SW 1271 (cell line): ENCODE measurements at places on chromosomes 2 and 18.

DNA sequence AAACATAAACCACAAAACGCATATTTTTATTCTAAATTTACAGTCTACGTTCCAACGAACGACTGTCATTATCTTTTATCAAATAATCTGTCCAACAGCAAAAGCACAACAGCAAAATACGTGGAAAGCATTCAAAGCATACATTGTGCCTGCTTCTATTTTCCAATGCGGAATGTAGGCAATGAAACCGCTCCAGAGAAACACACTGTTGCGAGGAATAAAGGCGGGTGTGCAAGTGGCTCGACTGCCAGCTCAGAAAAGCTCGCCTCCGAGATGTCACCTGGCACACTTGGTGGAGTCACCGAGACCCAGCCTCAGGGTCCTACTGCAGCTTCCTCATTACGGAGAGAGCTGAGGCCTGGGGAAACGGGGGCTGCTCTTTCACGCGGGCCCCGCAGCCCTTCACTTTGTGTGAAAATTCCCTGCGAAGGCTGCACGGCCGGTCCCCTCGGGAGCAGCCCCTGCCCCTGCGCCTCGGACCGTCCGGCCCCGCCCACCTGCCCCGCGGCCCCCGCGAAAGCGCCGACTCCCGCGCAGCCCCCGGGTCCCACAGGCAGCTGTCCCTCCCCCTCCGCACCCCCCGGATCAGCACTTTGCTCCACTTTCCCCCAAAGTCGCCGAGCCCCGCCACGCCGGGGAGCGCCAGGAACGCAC lies 752 bp downstream of the MGAT4A start:
- no peak for DNase-seq

GRCh38 chr2:112027767-112028166 lies 27.3 kb upstream of the TMEM87B start:
- DNase-seq, result no peak

DNA sequence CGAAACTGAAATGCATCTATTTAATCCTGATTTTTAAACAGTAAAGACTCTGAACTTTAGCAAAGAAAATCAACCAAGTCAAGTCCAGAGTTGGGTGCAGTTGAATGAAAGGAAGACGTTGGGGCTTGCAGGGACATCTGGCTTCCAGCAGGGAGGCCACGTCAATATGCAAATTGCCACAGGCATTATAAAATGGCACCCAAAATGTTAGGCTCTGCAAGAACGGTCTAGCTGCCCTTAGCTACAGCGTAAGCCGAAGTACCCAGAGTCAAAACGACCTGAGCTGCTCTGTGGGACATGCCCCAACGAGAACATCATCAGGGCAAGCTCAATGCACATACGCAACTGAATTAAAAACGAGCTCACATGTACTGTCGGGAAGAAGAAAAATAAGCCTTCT lies 30.7 kb downstream of the DOCK10 start:
- DNase-seq, result no peak

GRCh38 chr2:79980816-79981215 lies 323.7 kb downstream of the LRRTM1 start:
- DNase-seq, result no peak

GRCh38 chr2:161111531-161111930 lies 48.7 kb upstream of the TANK start:
- DNase-seq, result no peak

DNA sequence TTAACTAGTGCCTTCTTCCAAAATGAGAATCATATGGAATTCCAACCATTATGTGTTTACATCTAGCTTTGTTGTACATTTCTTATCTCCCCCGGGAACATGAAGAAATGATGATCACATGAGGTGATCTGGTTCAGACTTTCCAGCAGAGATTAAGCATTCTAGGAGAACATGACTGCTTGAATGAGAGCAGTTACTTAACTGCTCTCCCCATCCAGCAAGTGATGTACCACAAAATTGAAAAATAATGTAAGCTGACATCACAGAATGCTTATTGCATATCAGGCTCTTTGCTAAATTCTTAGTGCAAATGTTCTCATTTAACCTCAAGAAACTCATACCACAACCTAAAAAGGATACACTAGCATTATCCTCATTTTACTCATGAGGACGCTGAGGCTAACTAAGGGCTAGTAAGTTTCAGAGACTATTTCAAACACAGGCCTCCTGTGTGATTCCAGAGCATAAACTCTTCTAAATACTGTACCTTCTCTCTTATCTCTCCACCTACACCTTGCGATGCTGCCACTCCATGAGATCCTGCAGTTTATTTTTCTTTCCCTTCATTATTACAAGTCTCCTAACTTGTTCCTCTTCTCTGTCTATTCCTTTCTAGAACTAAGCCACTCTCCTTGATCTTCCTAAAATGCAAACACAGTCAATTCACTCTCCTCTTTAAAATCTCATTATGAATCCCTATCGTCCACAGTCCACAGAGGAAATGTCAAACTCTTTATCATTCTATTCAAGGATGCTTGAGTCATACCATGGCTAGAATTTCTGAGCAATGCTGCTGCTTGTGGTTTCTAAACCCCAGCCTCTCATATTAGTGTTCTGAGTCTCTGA lies 1224.8 kb upstream of the ZEB2 start:
- no peak for DNase-seq

- DNase-seq, result no peak
Measured at GRCh38 chr2:119821266-119821665, 61.5 kb downstream of the PTPN4 start.

- DNase-seq, result no peak
Measured at GRCh38 chr2:185785851-185786473, 47.4 kb downstream of the FSIP2 start.

DNA sequence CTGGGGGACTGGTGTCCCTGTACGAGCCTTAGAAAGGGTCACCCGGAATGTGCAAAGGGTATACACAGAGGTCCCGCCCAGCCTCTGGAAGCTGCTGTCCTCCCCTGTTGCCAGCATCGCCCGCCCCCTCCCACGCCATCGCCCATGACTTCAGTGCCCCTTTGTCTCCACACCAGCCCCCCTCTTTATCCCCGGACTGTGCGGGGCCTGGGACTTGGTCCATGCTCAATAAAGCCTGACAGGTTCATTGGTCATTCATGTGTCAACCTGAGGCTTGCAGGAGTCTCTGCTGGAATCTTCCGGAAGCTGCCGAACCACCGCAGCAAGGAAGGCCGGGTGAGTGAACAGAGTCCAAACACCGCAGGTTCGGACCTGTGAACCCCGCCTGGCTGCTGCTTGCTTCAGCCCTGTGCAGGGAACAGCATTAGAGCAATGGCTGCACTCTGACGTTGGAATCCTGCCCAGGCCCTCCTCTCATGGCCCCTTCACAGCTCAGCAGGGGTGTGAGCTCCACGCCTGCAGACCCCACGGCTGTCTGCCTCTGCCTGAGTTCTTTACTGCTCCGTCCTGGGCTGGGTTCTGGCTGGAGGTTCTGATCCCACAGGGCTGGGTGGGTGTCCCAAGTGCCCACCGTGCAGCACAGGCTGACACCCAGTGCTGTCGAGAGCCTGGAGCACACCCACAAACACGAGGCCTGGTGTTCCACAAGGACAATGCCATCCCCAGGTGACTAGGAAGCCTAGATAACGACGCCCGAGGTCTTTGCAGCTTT lies 96.5 kb downstream of the SEPTIN10 start:
- DNase-seq, result no peak

GRCh38 chr2:710867-711665 lies 33.9 kb upstream of the TMEM18 start:
- no peak for DNase-seq

DNA sequence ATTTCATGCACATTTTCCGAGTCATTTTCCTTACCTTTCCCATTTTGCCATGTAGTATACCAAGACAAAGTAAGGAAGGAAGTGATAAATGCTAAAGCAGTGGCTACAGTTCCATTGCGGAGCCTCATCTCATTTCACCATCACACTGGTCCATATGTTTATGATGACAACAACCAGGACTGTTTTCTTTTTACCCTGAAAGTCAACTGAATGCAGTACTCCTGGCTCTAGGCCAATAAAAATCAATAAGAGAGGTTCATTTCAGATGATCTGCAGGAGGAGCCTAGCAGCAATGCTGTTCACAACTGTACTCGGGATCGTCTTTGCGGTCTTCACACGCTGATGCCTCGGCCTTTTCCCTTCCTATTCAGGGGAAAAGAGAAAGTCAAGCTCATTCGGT lies 4.7 kb downstream of the MGAT4A start:
- DNase-seq, result no peak

- DNase-seq, result no peak
Measured at GRCh38 chr18:60385693-60386092, 13.1 kb upstream of the MC4R start.

GRCh38 chr2:115842306-115842705 lies 1399.9 kb downstream of the DPP10 start:
- DNase-seq, result no peak

DNA sequence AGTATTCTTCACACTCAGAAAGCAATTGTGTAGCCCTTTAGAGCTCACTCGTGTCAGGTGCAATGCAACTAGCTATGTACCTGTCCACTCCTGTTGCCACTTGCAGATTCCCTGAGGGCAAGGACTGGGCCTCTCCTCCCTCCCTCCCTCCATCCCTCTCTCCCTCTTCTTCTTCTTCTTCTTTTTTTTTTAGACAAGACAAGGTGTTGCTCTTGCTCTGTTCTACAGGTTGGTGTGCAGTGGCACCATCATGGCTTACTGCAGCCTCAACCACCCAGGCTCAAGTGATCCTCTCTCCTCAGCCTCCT lies 119.7 kb downstream of the ACKR3 start:
- DNase-seq, result no peak

DNA sequence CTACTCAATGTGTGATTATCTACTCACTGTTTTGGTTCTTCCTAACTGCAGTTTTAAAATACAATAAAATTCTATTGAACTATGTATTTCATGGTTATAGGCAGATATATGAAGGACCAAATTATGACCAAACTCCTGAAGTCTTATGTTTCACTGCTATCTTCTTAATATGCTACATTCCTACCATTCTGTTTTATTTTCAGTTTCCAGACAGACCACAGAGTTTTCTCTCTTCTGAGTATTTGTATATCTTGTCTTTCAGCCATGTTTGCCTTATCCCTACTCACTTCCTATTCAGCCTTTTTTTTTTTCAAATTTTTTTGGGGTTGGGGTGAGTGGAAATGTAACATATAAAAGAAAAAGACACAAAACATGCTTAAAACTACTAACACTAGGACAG lies 6.3 kb downstream of the RFTN2 start:
- DNase-seq, result no peak

DNA sequence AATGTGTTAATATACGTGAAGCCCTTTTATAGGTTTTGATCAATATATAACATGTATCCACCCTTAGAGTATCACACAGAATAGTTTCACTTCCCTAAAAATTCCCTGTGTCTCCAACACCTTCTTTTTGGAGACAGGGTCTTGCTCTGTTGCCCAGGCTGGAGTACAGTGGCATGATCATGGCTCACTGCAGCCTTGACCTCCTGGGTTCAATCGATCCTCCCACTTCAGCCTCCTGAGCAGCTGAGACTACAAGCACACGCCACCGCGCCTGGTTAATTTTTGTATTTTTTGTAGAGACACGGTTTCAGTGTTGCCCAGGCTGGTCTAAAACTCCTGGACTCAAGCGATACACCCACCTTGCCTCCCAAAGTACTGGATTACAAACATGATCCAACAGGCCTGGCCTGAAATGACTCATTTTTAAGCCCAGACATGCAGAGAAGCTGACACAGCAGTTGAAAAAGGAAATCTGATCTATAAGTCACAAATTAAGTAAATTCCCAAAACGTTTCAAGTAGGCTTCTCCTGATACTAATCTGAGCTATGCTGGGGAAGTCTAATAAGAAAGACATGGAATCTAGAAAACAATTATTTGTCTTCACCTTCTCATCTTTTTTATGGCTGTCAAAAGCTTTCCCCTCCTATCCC lies 2.9 kb downstream of the DUSP11 start:
- no peak for DNase-seq

GRCh38 chr2:180991361-180991760 lies 11.0 kb downstream of the UBE2E3 start:
- no peak for DNase-seq

DNA sequence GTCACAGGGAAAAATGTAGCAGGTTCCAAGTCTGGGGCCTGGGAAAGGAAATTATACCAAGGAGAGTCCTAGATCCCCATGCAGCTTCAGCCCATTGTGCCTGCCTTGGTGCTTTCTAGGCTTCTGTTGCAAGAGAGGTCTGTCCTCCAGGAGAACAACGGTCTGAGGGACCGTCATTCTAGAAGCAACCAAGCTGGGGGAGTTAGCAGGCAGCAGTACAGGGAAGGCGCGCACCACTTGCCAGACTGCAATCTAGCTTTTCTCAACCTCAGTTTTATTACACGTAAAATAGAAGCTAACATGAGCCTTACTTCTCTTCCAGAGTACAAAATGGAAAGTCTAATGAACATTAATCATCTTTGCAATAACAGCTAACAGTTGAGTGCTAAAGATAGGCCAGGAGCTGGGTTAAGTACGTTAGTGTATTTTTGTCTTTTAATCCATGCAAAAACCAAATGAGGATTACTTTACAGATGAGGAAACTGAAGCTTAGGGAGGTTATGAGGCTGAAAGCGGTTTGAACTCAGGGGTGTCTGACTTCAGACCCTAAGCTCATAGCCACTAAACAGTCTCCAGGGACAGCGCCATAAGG lies 1.9 kb downstream of the TCF23 start:
- no peak for DNase-seq

- DNase-seq, result no peak
Measured at GRCh38 chr2:185477452-185477851, 261.2 kb upstream of the FSIP2 start.

DNA sequence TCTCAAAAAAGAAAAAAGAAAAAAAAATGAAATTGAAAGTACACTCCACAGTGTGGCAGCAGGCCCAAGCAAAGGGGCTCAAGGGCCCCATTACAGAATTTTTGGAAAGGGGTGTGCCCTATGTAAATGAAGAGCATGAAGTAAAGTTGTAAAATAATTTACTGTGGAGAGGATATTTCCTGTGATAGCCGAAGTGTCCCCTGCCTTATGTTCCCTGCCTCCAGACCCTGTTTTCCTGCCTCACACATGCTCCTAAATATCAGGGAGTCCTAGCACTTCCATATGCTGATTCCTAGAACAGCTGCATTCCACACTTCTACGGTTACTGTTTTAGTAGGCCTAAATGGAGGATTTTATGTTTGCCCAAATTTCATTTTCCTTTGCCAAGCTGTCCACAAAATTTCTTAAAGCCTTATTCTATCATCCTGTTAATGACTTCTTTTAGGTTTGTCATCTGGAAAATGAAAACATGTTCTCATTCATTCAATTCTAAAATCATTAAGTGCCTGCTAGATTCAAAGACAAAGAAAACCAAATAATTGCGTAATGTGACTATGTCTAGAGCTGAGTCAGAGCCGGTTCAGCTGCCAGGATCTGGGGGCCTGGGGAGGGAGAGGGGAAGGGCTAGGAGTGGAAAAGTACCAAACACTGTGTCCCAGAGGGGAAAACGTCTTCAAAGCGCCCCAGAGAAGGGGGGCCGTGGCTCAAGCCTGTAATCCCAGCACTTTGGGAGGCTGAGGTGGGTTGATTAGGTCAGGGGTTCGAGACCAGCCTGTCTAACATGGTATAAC lies 25.9 kb upstream of the IMPA2 start:
- no peak for DNase-seq

- DNase-seq, result no peak
Measured at GRCh38 chr18:34978533-34978893, 62.7 kb upstream of the MAPRE2 start.

- no peak for DNase-seq
Measured at GRCh38 chr2:206804326-206804725, 38.9 kb downstream of the FASTKD2 start.
